ENCODE measurements at places on chromosomes 1 and 21.

DNA sequence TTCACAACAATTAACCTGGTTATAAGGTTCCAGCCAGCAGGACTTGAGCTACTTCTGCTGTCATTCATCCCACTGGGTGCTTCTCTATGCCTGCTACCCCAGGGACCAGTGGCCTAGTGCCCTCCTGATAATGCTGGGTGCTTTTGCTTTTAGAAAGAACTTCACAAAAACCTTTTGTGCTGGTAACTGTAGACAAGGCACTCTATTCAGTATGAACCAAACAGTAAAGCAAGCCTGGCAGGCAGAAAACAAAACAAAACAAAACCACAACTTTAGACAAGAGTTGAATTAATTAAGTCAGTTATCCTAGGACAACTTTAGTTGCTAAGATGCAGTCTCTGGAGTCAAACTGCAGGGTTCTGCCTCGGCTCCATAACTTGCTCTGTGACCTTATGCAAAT lies 61.9 kb upstream of the ADGRL2 start:
- DNase-seq, result no peak

- DNase-seq, result no peak
These were observed 8.7 kb upstream of the BRDT start for GRCh38 chr1:91940496-91940895.

GRCh38 chr1:226325178-226325577 lies 16.2 kb upstream of the LIN9 start:
- no peak for DNase-seq

- DNase-seq, result peak; percentile 94
These were observed 24.8 kb downstream of the ATPAF1 start for GRCh38 chr1:46643368-46643775.

DNA sequence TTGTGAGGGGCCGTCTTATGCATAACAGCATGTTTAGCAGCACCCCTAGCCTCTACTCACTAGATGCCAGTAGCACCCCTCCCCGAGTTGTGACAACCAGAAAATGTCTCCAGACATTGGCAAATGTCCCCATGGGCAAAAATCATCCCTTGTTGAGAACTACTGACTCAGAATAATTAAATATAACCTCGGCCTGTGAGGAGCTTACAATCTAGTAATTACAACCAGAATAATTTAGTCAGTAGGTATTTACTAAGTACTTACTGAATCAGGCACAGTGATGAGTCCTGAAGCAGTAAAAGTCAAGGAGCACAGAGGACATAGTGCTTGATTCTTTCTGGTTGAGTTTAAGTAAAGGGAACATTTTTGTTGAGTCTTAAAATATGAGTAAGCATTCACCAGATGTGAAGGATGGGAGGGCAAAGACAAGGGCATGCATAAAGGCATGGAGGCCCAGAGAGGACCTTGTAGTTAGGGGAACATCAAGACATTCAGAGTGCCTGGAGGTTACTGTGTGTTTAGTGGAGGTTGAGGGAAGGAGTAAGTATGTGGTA lies 44.1 kb upstream of the KCNQ4 start:
- no peak for DNase-seq

DNA sequence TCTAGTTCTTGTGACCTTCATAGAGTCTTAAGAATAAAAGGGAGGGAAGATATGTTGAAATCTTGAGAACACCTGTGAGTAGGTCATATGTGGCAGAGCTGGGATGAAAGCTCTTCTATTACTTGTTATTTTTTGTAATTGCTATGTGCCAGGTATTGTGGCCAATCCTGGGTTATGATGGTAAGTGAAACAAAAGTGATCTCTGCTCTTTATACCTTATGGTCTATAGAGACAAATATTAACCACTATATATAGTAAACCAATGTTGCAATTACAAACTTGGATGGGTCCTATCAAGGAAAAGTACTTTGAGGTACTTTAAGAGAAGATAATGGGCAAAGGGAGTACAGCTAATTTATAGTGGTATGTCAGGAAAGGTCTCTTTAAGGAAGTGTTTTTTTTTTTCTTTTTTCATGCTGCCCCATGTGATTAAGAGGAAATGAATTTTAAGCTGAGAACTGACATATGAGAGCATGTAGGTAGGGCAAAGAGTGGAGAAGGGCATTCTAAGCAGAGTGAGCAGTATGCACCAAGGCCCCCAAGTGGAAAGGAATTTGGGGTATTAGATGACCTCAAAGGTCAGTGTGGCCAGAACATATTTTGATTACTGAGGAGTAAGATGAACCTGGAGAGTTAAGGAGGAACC lies 43.3 kb downstream of the POU2F1 start:
- no peak for DNase-seq

DNA sequence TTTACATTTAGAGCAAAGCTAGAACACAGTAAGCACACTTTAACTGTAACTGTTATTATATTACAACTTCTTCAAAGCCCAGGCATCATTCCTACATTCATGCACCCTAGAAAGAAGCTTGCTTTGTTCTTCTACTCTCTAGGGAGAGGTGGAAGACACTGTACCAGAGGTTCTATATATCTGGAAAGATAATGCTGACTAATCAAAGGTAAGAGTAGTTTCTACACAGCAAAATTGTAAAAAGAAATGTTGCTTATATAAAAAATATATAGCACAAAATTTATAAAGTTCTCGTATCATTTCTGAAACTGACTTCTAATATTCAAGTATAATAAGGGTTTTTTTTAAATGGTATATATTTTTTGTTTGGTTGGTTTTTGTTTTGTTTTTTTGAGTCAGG lies 44.0 kb downstream of the EYA3 start:
- DNase-seq, result no peak

GRCh38 chr1:38336301-38336923 lies 289.8 kb upstream of the POU3F1 start:
- DNase-seq, result no peak

GRCh38 chr1:93056214-93056613 lies 22.9 kb upstream of the MTF2 start:
- DNase-seq, result no peak

DNA sequence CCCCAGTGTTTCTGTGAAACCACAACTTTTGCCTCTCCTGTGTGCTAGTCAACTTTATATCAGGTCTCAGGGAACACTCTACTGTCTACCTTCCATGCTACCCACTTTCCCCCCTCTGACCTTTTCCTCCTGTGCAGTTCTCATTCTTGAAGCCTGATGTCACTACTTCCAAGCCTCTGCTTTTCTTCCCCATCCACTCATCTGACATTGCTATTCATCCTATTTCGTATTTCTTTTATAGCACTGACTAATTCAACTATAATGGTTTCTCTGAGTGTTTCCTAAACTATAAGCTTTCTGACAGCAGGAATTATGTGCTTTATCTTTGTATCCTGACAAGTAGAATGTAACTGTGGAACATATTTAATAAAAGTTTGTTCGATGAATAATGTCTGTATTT lies 18.2 kb upstream of the DPH5 start:
- no peak for DNase-seq

DNA sequence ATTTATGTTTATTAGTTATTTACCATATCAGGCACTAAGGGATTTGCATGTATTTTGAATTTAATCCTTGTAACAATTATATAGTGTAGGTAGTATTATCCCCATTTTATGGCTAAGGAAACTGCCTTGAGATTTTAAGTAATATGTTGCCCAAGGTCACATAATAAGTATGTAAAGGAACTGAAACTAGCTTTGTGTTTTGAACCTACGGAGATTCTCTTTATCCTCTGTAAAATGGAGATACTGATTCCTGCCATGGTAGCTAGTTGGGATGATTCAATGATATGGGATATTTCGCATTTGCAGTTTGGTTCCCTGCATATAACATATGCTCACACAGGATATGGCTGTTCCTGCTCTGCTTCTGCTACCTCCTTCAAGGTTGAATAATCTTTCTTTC lies 144.3 kb downstream of the ST6GALNAC3 start:
- DNase-seq, result no peak

- DNase-seq, result peak; percentile 92
These were observed 20.3 kb upstream of the CA6 start for GRCh38 chr1:8925406-8925805.

DNA sequence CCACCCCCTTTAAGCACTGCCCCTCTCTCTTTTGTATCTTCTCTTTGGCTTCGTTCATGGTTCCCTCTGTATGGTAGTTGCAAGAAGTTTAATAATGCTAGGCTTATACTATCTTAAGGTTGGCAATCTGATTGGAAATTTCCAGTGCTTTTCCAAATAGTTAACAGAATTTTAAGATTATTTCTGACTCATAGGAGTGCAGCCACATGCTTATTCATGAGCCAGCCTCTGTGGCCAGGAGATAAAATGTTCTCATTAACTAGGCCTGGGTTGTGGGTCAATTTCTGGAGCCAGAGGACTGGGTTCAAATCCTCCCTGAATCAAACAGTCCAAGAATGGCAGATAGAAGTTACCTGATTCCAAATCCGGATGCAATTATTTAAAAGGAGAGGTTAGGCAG lies 103.1 kb downstream of the ATP6V1G3 start:
- no peak for DNase-seq

DNA sequence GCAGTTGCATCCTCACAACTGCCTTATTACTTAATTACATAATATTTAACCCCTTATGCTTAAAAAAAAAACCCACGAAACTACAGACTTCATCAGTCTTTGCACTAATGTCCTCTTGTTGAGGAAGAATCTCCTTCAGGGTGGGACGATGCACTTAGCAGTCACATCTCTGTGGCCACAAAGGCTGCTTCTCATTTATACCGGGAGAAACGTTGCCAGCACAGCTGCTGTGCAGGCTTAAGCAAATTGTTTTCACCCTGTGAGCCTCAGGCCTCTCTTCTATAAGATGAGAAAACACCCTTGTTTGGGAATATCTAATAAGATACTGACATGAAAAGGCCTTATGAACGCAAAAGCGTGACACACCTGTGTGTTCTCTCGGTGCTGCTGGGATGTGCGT lies 2.9 kb upstream of the OBSCN start:
- no peak for DNase-seq

- no peak for DNase-seq
These were observed 27.6 kb upstream of the PTPRC start for GRCh38 chr1:198611219-198611618.

GRCh38 chr1:223125766-223126165 lies 17.3 kb downstream of the TLR5 start:
- DNase-seq, result no peak

DNA sequence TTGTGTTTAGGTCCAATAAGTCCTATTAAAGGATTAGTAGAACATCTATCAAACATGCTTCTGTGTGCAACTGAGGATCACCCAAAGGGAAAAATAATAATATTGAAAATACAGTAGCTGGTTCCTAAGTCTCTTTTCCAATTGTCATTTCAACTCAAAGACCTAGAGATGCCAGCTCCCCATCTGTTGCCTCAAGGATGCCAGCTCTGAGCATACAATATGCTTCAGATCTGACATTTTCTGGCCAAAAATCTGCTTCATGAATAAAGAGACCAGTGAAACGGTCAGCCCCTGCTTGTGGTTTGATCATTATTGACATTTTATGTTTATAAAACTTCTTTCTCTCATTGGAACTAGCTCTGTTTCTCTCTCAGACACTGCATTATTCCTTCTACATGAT lies 72.9 kb downstream of the CCDC185 start:
- DNase-seq, result no peak

- DNase-seq, result no peak
These were observed 178.4 kb upstream of the CXADR start for GRCh38 chr21:17334484-17334883.

GRCh38 chr1:84462118-84462517 lies 16.9 kb upstream of the RPF1 start:
- DNase-seq, result no peak

GRCh38 chr1:3067671-3068563 lies 1.1 kb upstream of the PRDM16 start:
- DNase-seq, result no peak

- no peak for DNase-seq
These were observed 604.2 kb downstream of the LRRIQ3 start for GRCh38 chr1:73593804-73594203.

DNA sequence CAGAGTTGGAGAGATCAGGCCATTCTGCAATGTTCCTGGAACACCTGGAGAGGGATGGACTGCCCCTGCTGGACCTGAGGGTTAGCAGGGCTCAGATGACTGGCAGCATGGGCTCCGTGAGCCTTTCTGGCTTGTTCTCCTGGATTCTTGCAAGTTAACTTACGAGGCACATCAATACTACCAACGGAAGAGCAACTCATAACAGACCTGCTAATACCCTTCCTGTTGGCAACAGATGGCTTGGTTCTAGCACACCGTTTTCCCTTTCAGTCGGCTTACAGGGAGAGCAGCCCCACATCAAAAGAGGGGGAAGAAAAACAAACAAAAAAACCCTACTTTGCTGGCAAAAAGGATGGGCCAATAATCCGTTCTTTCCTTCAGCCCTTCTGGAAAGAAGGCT lies 47.9 kb downstream of the SLC66A1 start:
- no peak for DNase-seq

DNA sequence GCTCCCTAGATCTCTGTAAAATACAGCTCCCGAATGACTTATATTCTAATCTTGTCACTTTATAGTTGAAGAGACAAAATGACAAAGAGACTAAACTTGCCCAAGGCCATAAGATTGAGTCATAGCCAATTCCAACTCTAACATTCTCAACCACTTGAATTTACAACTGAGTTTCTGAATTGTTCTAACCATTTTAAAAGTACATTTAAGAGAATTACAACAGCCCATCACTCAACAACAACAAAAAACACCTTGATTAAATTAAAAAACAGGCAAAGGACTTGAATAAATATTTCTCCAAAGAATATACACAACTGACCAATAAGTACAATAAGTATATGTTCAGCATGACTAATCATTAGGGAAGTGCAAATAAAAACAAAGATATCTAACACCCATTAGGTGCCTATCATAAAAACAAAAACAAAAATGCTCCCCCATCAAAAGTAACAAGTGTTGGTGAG lies 8.7 kb upstream of the ADCY10 start:
- no peak for DNase-seq

- peak; percentile 64 for DNase-seq
These were observed 231.2 kb downstream of the DSCAM start for GRCh38 chr21:40615505-40616376.

DNA sequence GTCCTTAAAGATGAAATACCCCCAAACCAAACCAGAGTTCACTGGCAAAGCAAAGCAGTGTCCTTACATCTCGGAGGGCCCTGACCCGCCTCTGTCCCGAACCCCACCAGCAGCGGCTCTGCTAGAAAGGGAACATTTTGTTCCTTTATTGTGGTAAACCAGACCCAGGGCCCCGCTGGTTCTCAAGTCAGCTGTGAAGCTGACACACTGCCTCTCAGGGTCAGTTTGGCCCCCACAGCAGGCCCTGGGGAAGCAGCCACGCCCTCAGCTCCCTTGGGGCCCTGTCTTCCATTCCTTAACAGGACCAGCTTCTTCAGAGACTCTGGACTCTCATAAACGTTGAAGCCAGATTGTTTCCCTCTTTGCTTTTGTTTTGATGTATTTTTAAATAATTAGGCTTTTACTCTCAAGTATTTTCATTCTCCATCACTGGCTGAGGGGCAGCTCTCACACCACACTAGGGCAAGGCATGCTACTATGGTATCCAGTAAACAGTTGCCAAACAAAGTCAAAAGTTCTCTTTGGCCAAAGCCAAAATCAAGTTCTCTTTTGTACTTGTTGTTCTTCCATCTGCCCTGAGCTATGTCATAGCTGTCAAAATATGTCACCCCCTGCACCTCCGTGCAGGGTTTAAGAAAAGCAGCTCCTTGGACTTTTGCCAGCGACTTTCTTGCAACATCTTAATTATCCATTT lies 61.1 kb upstream of the ANGPTL1 start:
- no peak for DNase-seq

Data from DMS79 (cell line).